Memory B cell (primary cell): ENCODE measurements at places on chromosomes 5 and 9.

DNA sequence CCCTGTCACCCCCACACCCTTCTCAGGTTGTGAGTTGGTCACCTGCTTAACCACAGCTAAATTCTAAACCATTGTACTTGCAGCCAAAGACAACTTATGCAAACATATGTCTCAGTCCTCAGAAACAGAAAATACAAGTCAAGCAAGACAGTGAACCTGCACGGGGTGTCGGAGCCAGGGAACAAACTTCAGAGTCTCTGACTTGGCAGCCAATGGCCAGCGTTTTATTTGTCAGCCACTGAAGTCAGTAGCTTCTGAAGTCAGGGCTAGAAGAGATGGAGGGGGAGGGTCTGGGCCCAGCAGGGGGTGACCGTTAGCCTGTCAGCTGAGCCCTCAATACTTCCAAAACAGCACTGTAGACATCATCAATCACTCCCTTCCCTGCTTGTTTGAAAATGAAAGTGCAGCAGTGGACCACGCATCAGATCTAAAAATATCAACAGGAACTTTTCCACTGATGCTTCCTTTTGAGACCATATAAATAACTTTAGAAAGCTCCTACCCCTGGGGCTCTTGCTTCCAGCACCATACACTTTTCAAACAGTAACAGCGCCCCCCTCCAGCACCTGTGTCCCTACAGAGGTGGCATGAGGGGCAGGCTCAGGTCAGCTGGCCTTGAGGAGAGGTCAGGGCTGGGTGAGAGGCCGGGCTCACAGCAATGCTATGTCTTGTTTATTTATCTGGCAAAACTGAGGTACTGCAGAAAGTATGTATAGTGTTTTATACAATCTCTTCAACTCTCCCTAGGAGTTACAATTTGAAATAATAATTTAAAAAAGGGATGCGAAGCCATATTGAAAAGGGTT lies 142.5 kb downstream of the ACER2 start:
- no peak overlapping the region for H3K27ac ChIP-seq
- H3K36me3 ChIP-seq, result peaks cover 2% of the 10 kb centered on the region
- no peak overlapping the region for H3K4me3 ChIP-seq
- no peak for DNase-seq
- H3K27me3 ChIP-seq, result no peaks in the 10 kb centered on the region

DNA sequence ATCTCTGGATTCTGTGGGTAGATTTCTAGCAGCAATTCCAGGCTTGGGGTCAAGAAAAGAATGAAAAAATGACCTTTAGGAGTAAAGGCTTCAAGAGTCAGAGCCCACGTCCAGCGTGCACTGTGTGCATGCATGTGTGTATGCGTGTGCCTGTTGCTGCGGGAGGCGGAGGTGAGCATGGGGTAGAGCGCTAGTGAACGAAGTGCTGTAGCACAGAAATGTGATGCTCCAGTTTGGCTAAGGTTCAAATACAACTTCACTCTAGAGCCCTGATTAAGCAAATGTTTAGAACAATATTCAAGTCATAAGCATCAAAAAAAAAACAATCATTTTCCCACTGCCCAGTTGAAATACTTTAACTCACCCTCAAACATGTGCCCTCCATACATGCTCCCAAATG lies 403.9 kb downstream of the ZNF608 start:
- no peak overlapping the region for H3K4me3 ChIP-seq
- H3K27ac ChIP-seq, result no peak overlapping the region
- H3K27me3 ChIP-seq, result no peaks in the 10 kb centered on the region
- H3K36me3 ChIP-seq, result no peaks in the 10 kb centered on the region
- no peak for DNase-seq
- no peaks in the 10 kb centered on the region for H3K4me1 ChIP-seq

GRCh38 chr5:180605554-180606214 lies 14.4 kb upstream of the SCGB3A1 start:
- no peaks in the 10 kb centered on the region for H3K36me3 ChIP-seq
- H3K27me3 ChIP-seq, result peaks cover 9% of the 10 kb centered on the region
- no peak overlapping the region for H3K4me3 ChIP-seq
- DNase-seq, result no peak
- peaks cover 5% of the 10 kb centered on the region for H3K4me1 ChIP-seq

DNA sequence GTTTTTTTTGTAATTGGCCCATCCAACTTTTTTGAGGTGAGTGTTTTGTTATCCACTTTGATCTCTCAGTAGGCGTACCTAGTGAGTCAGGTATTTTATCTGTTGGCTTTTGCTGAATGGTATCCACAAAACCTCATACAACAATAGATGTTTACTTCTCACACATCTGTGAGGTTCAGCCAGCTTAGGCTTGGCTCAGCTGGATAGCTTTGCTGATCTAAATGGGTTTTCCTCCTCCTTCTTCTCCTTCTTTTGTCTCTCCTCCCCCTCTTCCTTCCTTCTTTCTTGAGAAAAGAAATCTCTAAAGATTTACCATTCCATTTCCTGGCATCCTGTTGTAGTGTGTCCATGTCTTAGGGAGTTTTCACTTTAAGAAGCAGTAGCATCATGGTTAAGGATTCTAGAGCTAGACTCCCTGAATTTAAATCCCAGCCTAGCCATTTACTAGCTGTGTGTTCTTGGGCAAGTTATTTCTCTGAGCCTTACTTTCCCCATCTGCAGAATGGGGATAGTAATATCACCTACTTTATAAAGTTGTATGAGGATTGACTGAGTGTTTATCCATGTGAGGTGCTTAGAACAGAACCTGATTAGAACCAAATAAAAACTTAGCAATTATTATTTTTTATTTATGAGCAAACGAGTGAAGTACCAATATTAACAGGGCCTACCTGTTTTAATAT lies 126.3 kb downstream of the ARHGAP26 start:
- peaks cover 12% of the 10 kb centered on the region for H3K36me3 ChIP-seq
- no peaks in the 10 kb centered on the region for H3K27me3 ChIP-seq
- no peak overlapping the region for H3K4me3 ChIP-seq
- no peak overlapping the region for H3K27ac ChIP-seq

DNA sequence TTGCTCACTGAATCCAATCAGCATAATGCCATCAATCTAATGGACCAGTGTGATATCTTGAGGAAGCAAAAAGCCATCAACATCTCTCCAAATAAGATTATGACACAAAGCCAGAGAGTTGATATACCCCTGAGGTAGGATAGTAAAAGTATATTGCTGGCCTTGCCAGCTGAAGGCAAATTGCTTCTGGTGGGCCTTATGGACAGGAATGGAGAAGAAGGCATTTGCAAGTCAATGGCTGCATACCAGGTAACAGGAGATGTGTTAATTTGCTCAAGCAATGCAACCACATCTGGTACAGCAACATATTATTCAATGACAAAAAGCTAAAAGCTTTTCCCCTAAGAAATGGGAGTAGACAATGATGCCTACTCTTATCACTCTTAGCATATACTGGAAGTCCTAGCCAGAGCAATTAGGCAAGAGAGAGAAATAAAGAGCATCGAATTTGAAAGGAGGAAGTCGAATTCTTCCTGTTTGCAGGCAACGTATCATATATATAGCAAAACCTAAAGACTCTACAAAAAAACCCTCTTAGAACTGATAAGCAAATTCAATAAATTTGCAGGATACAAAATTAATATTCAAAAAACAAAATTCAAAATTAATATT lies 216.1 kb upstream of the RASA1 start:
- peaks cover 16% of the 10 kb centered on the region for H3K36me3 ChIP-seq
- H3K27me3 ChIP-seq, result no peaks in the 10 kb centered on the region

GRCh38 chr5:32255540-32255900 lies 57.2 kb downstream of the MTMR12 start:
- peaks cover 9% of the 10 kb centered on the region for H3K4me1 ChIP-seq
- H3K27me3 ChIP-seq, result no peaks in the 10 kb centered on the region
- no peak overlapping the region for H3K27ac ChIP-seq
- DNase-seq, result no peak
- H3K4me3 ChIP-seq, result no peak overlapping the region

DNA sequence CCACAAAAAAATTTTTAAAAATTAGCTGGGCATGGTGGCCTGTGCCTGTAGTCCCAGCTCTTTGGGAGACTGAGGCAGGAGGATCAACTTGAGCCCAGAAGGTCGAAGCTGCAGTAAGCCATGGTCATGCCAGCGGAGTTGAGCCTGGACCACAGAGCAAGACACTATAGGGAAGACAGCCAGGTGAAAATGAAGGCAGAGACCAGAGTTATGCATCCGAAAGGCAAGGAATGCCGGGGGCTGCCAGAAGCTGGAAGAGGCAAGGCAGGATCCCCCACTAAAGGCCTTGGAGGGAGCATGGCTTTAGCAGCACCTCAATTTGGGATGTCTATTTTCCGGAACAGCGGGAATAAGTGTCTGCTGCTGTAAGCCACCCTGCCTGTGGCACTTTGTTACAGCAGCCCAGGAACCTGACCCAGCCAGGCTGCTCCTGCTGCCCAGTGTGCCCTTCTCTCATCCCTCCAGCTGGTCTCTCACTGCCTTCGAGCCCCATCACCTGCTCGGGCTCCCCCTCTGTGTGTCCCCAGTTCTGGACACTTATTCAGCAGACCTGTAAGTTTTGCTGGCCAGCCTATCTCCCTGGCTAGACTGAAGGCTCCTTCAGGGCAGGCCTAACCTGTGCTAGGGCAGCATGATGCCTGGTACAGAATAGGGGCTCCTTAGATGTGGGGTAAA lies 16.8 kb upstream of the JADE2 start:
- H3K27ac ChIP-seq, result no peak overlapping the region
- no peak for DNase-seq
- no peak overlapping the region for H3K4me3 ChIP-seq
- H3K4me1 ChIP-seq, result no peaks in the 10 kb centered on the region
- no peaks in the 10 kb centered on the region for H3K27me3 ChIP-seq

- no peak overlapping the region for H3K27ac ChIP-seq
- no peak for DNase-seq
- peaks cover 8% of the 10 kb centered on the region for H3K27me3 ChIP-seq
- H3K36me3 ChIP-seq, result no peaks in the 10 kb centered on the region
Observed at GRCh38 chr5:145983446-145983845, 47.1 kb downstream of the SH3RF2 start.

DNA sequence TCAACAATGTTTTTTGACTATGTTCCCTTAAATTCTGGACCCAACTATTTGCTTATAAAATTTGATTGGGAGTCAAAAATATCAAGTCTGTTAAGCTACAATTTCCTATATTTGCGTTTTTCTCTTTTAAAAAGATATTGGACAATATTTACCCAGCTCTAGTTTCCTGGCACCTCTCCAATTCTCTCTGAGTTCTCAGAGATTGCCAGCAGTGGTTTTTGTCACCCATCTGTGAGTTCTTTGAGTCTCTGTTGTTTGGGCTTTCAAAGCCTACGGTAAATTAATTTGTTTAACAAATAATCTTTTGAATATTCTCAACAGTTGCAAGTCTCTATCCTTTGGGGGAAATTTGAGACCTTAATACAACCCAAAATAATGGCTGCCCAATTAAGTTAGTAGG lies 174.2 kb upstream of the PUM3 start:
- H3K36me3 ChIP-seq, result no peaks in the 10 kb centered on the region
- H3K27me3 ChIP-seq, result peaks cover 4% of the 10 kb centered on the region
- H3K4me3 ChIP-seq, result no peak overlapping the region
- no peak for DNase-seq
- H3K27ac ChIP-seq, result no peak overlapping the region

- no peak overlapping the region for H3K4me3 ChIP-seq
- H3K4me1 ChIP-seq, result no peaks in the 10 kb centered on the region
- no peak for DNase-seq
- H3K27me3 ChIP-seq, result peaks cover 4% of the 10 kb centered on the region
- H3K36me3 ChIP-seq, result no peaks in the 10 kb centered on the region
- H3K27ac ChIP-seq, result no peak overlapping the region
Observed at GRCh38 chr5:54851449-54851848, 133.9 kb downstream of the ESM1 start.

DNA sequence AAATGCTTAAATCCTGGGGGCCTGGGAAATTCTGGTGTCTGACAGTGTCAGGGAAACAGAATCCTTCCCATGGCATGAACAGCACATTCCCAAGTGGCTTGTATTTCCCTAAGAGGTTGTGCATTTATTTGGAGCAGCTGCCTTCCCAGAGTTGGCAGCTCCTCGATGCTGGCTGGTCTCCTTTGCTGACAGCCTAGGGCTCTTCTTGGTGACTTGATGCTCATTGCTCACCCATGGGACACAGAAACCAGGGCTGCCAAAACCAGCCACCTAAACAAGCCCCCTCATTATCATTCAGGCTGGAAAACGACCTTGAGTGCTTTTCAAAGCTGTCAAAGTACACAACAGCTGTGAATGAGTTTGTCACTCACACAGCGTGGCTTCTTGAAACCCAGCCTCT lies 24.2 kb downstream of the ENHO start:
- H3K36me3 ChIP-seq, result no peaks in the 10 kb centered on the region
- H3K27me3 ChIP-seq, result peaks cover 13% of the 10 kb centered on the region
- peaks cover 2% of the 10 kb centered on the region for H3K4me1 ChIP-seq
- H3K27ac ChIP-seq, result no peak overlapping the region
- DNase-seq, result no peak
- H3K4me3 ChIP-seq, result no peak overlapping the region

- H3K27ac ChIP-seq, result no peak overlapping the region
- H3K36me3 ChIP-seq, result no peaks in the 10 kb centered on the region
- DNase-seq, result no peak
- no peaks in the 10 kb centered on the region for H3K27me3 ChIP-seq
- H3K4me3 ChIP-seq, result no peak overlapping the region
- H3K4me1 ChIP-seq, result no peaks in the 10 kb centered on the region
Observed at GRCh38 chr9:13769006-13769405, 489.5 kb upstream of the MPDZ start.

- peaks cover 55% of the 10 kb centered on the region for H3K4me1 ChIP-seq
- no peaks in the 10 kb centered on the region for H3K27me3 ChIP-seq
- H3K36me3 ChIP-seq, result peaks cover 6% of the 10 kb centered on the region
- peak overlapping the region; percentile 97 for H3K27ac ChIP-seq
- H3K4me3 ChIP-seq, result peak overlapping the region; percentile 67
- no peak for DNase-seq
Observed at GRCh38 chr5:158952951-158953350, 146.8 kb downstream of the EBF1 start.

DNA sequence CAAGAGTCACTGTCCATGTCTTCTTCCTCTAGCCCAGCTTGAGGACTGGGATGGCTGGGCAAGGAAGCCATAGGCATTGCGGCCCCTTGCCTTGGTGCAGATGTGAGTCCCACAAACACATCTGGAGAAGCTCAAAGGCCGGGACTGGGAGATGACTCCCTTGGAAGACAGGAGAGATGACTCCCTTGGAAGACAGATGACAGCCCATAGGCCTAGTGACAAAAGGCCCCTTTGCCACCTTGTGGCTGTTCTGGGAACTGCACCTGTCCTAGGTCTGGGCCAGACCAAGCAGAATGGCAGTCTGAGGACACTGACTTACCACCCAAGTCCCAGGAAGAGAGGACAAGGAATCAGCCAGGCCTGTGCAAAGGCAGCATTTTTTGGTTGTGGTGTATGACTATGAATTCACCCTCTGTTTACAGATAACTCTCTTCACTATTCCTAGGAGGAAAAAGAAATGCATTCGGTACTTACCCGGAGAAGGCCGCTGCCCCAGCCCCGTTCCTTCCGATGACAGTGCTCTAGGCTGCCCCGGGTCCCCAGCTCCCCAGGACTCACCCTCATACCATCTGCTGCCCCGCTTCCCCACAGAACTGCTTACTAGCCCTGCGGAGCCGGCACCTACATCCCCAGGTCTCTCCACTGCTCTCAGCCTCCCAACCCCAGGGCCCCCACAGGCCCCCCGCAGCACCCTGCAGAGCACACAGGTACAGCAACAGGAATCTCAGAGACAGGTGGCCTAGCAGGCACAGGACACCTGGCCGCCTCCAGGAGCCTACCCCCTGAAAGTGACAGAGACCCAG lies 30.8 kb downstream of the SKP1 start:
- H3K4me1 ChIP-seq, result peaks cover 12% of the 10 kb centered on the region
- H3K4me3 ChIP-seq, result no peak overlapping the region
- peaks cover 15% of the 10 kb centered on the region for H3K36me3 ChIP-seq
- H3K27me3 ChIP-seq, result no peaks in the 10 kb centered on the region
- peak overlapping the region; percentile 60 for H3K27ac ChIP-seq
